ENCODE measurements at places on chromosomes 3 and 15. TPM values are rescaled to one million over a fixed set of nuclear protein-coding genes. Genes with fewer than 3 reads are reported as not detected.
A peak's percentile ranks its signal among the peaks of the same experiment; 100 is the strongest.

DNA sequence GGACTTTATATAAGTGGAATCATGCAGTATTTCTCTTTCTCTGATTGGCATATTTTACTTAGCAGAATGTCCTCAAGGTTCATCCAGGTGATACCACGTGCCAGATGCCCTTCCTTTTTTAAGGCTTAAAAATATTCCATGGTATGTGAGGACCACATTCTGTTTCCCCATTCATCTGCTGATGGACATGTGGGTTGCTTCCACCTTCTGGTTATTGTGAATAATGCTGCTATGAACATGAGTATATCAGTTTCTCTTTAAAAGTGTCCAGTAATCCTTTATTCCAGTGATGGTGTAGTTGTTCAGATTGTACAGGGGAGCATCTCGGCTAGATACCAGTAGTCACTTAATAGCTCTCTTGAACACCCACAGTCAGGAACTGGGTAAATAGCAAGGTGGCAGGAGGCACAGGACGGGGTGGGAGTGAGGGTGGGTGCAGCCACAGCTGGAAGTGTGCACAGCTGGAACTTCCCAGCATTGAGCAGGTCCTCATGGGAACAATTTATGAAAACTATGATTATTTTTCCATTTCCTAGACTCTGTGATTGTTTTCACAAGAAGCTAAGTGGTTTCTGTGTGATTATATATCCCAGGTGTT, 50.3 kb upstream of the ATG7 start:
- no peak for DNase-seq

DNA sequence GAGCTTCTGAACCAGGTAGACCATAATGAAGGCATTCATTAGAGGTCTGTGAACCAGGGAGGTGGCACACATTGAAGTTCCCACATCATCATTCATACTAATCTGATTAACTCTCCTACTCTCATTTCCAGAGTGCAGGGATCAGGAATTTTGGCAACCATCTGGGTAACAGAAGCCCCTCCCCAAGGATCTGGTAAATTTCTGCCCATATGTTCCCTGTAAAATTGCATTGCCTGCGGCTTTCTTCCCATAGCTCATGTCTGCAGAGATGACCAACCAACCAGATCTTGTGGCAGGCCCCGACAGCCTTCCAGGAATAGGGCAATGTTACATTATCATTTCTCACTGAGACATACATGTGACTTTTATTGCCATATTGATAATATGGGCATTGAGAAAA, 111.4 kb upstream of the CHL1 start:
- DNase-seq: no peak

GRCh38 chr3:18868911-18869689, 279.2 kb upstream of the KCNH8 start:
- DNase-seq: no peak

DNA sequence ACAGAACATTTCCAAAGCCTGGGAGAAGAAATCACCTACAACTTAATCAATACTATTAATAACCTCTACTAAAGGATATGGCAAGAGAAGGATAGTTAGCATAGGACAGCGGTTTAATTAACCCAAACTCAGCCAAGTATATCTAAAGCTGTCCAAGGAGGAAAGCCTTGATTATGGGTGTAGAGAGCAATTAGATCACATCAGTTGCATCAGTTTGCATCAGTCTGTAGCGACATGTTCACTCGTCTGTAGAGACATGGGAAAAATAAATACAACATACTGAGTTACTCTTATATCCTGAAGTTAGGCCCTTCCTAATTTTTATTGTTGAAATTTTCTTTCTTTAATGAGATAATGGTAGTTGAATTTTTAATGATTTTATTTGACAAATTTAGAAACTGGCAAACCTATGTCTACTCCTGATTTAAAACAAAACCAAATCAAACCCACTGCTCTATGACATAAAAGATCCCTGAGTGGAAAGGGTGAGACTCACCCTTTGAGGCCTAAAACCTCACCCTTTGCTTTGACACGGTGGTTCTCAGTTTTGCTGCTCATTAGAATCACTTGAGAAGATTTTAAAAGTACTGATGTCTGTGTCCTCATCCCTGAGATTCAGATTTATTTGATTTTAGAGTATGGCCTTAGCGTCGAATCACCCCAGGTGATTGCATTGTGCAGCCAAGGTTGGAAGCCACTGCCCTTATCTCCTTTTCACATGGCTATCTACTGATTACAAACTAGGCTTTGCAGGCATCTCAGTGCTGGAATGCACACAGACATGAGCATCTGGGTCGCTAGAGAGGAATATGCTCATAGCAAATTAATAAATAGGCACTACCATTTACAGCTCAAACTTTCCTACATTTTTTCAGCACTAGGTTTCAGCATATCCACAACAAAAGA, 2.8 kb upstream of the CLRN1 start:
- no peak for DNase-seq

- no peak for DNase-seq
Measured at GRCh38 chr3:177976866-177977265, 559.4 kb upstream of the KCNMB2 start.

GRCh38 chr3:42552830-42553229, 28.9 kb downstream of the SEC22C start:
- no peak for DNase-seq

- peak; percentile 83 for DNase-seq
Measured at GRCh38 chr15:85318048-85318731, 62.2 kb upstream of the AKAP13 start.

DNA sequence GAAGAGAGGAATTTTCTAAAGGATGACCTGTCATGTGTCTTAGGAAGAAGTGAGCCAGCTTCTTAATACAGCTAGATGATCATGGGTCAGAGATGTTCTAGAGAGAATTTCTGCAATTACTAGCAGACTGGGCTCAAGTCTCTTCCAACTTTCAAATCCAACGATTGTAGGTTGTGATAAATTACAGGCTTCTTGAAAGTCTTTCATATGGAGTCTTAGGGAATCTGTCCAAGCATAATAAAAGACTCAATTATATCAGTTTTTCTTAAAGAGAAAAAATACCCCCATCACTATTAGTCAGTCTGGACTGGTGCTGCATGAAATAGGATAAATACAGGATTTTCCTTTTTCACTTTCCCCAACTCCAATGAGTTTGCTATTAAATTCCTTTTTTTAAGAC, 59.1 kb downstream of the DRD3 start:
- DNase-seq: no peak

DNA sequence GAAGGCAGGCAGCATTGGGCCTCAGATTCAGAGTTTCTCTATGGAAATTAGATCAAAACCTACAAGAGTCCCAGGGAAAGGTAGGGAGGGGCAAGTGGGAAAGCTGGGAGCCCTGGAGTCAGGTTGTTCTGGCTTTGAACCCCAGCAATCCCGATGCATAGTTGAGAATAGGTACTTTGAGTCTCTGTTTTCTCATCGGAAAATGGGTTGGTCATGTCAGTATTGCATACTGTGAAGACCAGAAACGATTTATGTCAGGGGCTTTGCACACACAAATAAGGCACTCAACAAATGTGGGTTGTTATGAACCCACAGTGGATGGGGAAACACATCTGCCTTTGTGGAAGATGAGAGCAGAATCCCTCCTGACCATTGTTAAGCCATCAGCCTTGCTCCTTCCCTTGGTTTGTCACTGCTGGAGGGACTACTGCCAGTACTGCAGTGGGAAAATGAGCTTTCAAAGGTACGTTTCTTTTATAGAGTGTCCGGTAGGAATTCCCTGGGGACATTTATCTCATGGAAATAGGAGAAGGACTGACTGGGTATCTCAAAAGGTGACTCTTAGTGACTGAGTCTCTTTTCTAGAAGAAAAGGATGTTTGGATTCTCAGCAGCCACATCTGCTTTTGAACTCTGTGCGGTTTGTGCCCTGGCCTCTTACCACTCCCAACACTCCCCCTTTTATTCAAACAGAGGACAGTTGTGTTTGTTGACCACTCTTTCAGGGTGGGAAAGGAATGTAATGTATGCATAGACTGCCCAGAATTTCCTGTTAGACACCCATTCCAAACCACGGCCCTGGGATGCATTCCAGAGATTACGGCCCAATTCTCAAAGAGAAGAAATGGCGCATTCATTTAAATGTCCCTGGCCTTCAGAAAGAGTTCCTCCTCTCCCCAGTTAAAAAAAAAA, 54.6 kb upstream of the VILL start:
- no peak for DNase-seq

DNA sequence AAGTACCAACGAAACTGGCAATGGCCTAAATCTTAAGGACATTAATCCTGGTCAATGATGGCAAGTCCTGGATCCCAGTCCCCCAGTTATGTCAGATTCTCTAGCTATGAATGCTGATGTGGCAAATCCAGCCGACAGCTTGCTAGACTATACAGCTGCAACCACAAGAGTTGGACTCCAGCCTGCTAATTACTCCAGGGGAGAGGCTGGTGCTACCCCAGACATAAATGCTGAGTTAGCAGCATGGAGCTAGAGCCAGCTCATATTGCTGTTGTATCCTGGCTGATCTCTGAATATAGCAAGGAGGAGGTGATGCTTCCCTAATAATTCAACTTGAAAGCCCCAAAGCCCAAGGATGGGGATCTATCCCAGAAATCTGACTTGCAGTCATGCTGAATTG, 207.1 kb downstream of the LRRN1 start:
- no peak for DNase-seq

DNA sequence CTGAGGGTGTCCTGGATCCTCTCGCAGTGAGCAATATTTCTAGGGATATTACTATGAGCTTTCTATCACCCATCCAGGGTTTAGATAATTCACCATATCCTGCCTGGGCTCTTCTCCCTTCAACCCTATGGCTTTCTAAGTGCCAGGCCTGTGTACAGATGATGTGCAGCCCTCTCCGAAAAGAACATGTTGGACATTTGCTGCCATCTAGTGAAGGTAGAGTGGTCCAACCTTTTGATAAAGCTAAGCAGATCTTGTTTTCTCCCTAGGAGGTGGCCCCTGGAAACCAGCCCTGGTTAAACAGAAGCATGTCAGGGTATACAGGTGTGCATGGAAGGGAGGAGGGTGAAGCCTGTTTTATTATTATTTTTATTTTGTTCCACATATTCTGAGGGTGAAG, 27.9 kb upstream of the SCN10A start:
- no peak for DNase-seq

- no peak for DNase-seq
Measured at GRCh38 chr3:182917134-182917533, 63.2 kb downstream of the DCUN1D1 start.

DNA sequence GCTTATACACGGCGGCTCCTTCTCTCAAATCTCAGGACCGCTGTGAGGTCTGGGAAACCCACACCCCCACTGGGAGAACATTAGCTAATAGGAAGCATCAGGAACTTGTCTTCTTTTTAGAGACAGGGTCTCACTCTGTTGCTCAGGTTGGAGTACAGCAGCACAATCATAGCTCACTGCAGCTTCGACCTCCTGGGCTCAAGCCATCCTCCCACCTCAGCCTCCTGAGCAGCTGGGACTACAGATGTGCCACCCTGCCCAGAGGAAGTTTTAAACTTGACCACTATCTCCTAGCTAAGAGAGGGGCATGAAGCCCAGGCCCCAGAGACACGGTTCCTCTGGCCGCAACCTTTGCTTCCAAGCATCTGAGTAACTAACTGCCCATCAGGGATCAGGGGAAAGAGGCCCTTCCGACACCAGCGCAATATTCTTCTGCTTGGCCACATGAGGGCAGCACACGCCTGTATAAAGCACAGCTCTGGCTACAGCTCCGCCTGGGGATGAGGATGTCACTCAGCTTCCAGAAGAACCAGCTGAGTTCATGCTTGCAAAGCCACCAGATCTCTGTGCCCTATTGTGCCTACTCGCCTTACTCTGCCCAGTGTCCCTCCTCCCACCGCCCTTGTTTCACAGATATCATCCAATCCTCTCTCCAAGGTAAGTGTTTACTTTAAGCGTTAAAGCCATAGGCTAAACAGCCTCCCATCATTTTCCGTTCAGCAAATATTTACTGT, 57.6 kb upstream of the SLC6A11 start:
- DNase-seq: peak; percentile 16

- DNase-seq: no peak
Measured at GRCh38 chr3:60053526-60054265, 1003.9 kb upstream of the CFAP20DC start.

DNA sequence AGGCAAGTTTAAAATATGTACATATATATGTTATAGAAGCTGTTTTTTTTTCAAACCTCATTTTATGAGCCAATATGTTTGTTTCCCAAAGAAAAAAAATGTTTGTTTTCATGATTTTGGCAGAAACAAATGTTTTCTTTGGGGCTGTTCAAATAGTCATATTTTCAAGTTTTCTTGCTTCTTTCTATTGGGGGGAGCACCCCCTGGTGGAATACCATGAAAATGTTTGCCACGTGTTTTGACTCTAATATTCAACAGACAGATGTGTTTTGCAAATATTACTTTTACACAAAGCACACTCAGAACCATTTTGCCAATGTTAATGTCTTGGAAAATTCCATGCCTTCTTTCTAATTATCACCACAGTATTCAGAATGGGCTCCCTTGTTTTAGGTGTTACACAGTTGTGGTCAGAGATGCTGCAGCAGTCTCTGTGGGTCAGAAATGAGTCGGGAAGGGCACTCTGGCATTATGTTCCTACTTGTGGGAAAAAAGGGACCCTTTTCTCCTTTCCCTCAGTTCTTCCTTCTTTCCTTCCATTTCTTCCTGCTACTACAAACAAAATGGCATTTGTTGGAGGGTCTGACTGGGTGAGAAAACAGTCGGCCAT, 817.0 kb downstream of the TUSC7 start:
- no peak for DNase-seq

DNA sequence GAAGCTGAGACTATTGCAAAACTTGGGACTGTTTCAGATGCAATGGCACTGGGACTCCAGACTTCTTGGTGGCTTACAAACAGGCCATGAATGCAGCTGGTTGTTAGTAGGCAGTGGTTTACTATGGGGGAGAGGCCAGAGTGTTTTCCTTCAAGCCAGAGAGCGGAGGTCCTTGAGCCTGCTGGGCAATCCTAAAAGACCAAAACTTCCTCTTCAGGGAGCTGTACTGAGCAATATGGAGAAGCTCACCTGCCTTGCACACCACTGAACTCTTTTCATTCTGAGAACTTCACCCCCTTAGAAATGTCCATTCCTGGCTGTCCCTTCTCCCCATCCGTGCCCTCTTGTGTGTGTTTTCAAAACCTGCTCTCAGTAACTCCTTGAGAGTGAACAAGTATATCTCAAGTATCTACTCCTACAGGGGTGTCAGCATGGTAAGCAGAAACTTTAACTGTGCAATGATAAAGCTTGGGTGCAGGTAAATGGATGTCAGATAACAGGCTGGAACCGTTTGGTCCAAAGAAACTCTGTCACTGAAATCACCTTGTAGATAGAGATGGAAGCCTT, 213.9 kb downstream of the CLSTN2 start:
- DNase-seq: no peak

DNA sequence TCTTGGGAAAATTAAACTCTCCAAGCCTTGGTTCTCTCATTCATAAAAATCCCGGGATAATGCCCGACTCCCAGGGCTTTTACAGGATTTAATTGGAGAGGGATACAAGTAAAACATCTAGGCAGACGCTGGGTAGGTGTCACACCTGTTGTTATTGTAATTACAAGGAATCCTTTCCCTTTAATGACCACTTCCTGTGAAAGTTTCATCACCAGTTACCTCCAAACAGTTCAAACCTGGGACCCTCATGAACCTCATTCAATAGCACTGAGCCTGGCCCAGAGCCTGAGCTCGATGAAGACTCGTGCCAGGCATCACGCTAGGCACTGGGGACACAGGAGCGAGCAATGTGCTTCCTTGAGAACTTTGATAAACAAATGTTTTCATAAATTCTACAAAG, 2.1 kb upstream of the RYK start:
- no peak for DNase-seq

GRCh38 chr3:132723024-132723950, 1.1 kb upstream of the NPHP3 start:
- DNase-seq: no peak

Gene EFHB
- total RNA-seq: not detected

Gene IL17RB
- 2.2 TPM for total RNA-seq

Gene ZNF80
- not detected for total RNA-seq

Gene UBAP1L
- total RNA-seq: 2.4 TPM

Gene LRRC15
- not detected for total RNA-seq

Gene FMN1
- total RNA-seq: 0.05 TPM

Gene CYP8B1
- 0.08 TPM for total RNA-seq
